Esophagus squamous epithelium (tissue), 5 donors: ENCODE measurements at places on chromosomes 7 and 10.

DNA sequence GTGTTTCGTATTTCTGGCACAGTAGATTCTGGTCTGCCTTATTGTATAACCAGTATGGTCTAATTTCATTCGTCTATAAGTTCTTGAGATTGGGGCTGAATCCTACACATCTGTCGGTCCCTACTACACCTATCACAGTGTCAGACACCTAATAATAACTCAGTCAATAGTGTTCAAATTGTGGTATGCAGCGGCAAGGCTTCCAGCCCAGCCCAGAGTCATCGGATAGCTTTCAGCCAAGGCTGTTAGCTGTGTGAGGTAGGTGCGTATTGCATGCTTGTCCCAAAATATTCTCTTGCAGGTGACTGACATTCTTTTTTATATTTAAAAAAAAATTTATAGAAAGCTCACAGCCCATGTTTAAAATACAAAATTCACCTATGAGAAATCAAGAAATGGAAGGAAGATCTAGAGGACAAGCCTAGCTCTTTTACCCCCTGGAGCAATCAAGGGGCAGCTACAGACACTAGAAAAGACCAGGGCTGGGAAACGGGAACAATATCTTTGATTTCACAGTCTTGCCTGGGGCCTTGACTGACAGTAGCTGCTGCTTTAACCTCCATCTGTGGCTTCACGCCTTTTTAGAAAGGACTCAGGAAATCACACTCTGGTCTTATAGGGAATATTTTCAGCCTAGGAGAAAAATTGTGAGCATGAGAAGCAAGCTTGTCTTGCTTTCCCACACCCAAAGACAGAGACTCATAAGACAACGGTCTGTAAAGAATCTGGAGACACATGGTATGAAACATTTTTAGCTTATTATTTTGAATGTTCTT lies 9.5 kb upstream of the ASB4 start:
- DNase-seq, result no peak

- DNase-seq, result no peak
These were observed 145.3 kb downstream of the GLI3 start for GRCh38 chr7:42091461-42092291.

DNA sequence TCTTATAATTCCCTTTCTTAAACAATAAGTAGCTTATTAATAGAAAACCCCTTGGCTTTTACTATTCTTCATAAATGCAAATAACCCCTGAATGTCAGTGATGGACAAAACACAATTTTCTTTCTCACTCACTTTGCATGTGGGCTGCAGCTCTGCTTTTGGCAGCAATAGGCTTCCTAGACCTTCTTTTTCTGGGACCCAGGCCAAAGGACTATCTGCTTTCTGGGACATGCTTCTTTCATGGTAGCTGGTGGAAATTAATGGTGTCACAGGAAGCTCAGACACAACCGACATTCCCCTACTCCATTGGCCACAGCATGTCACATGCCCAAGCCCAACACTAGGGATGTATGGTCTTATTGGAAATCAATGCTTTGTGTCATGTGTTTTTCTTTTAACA lies 134.3 kb upstream of the MDFIC start:
- DNase-seq, result no peak

DNA sequence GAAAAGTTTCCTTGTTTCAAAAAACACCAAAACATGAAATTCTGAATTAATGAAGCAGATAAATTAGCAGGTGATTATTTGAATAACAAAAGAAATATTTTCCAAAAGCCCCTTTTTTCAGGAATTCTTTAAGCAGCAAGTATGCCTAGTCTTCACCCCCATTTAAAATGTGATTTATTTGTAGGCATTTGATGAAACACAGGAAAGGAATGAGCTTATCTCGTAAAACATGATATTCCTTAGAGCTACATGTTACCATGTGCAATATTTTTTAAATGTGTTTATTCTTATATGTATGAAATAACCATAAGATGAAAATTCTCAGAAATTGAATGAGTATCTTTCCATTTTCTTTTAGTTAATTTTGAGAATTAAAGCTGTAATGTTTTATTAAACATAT lies 106.1 kb downstream of the CHN2 start:
- DNase-seq, result no peak

GRCh38 chr7:30029696-30030095 lies 1.5 kb downstream of the PLEKHA8 start:
- DNase-seq, result no peak

- no peak for DNase-seq
These were observed 53.4 kb downstream of the ZEB1 start for GRCh38 chr10:31372439-31372838.

- no peak for DNase-seq
These were observed 36.3 kb upstream of the TCF7L2 start for GRCh38 chr10:112913661-112914287.

DNA sequence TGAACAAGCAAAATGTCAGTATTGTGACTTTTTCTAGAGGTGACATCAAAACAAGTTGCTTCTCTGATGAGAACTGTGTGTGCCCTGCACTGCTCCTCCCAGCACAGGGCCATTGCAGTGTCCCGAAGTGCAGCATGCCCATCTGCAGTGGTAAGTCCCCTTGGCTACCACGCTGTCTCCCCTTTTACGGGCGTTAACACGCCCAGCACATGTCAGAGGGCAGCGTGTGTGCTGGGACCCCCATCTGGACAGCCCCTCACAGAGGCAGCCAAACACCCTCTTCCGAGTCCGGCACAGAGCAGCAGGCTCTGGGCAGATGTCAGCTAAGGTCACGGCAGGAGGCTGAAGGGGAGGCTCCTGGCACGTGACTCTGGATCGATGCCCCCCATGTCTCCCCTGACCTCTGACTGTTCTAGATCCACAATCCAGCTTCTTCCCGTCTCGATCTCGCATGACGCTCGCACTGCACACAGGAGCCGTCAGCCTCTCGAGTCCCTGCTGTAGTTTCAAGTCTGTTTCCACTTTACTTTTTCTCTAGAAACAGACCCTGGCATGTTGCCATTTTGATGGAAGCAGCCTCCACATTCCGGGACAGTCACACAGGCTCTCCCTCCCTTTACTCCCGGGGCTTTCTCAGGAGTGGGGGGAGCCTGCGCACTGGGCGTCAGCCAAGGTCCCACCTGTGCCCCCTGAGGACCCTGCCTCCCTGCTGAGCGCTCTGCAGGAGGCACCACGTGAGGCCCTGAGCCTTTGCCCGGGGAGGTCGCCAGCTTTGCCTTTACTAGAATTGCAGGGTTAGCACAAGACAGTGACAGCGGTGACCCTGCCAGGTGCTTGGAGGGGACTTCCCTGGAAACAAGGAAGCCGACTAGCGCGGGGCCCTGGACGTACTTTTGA lies 133.8 kb downstream of the TCERG1L start:
- no peak for DNase-seq

- DNase-seq, result no peak
These were observed 272.5 kb downstream of the SEMA3A start for GRCh38 chr7:83921941-83922607.

GRCh38 chr10:77681839-77682238 lies 44.2 kb upstream of the KCNMA1 start:
- no peak for DNase-seq

- no peak for DNase-seq
These were observed 110.3 kb downstream of the VPS41 start for GRCh38 chr7:38798552-38799267.

DNA sequence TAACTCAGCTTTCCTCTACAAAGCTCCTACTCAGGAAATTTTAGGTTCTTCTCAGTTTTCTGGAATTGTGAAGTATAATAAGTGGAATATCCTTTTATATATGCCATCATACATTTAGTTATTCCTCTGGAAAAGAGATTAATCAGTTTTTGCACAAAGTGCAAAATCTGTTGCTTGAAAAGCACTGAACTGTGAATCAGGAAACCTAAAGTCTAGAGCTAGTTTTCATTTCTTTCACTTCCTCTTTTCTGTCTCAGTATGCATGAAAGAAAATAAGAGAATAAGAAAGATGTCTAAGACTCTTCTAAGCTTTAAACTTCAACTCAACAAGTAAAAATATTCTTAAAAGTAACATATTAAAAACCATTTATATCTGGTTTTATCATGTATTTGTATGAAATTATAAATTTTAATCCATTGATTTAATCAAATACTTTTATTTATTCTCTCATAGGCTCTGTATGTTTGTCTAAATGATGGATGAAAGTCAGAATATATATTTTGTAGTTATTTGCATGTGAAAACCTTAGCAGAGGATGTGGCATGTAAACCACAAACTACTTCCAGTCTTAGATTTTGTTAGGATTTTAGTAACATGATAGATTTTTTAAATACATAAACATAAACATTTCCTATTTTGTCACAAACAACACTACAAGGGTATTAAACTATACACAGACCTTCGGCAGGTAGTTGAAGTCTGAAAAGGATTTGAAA lies 1073.0 kb downstream of the XPNPEP1 start:
- DNase-seq, result no peak
